Activated CD4-positive, alpha-beta T cell treated with anti-CD3 and anti-CD28 coated beads for 36 hours (primary cell): ENCODE measurements at places on chromosomes 2 and 18. TPM values are rescaled to one million over a fixed set of nuclear protein-coding genes. Genes with fewer than 3 reads are reported as not detected.
A peak's percentile ranks its signal among the peaks of the same experiment; 100 is the strongest.

Gene ACOXL
- total RNA-seq, result 0.23 TPM

Gene ANO7
- total RNA-seq, result 2.1 TPM

Gene TDRD15
- total RNA-seq, result not detected

Gene IL36A
- total RNA-seq, result not detected

Gene PLCL1
- total RNA-seq, result 1.7 TPM

Gene TNS1
- 0.88 TPM for total RNA-seq

- DNase-seq, result peak; percentile 81
Observed at GRCh38 chr18:74598350-74599001, 806 bp downstream of the ZNF407 start.

DNA sequence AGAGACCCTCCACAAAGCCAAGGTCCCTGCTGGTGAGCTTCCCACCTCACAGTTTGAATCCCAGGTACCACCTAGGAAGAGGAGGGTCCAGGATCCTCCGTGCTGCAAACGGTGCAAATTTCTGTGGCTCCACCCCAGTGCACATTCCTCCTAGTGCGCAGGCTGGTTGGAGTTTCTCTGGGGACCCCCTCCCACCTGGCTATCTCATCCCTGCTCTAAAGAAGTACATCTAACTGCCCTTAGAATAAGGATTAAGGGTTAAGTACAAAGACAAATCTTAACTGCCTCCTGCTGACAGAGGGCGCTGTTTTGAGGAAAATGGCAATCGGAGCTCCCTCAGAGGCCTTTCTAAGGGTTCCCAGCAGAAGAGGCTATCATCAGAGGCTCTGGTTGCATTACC, 109.6 kb upstream of the FSIP2 start:
- peak; percentile 25 for DNase-seq

- DNase-seq, result peak; percentile 36
Observed at GRCh38 chr2:207283356-207283755, 117.6 kb upstream of the KLF7 start.

- no peak for DNase-seq
Observed at GRCh38 chr2:12616456-12617156, 100.1 kb upstream of the TRIB2 start.

DNA sequence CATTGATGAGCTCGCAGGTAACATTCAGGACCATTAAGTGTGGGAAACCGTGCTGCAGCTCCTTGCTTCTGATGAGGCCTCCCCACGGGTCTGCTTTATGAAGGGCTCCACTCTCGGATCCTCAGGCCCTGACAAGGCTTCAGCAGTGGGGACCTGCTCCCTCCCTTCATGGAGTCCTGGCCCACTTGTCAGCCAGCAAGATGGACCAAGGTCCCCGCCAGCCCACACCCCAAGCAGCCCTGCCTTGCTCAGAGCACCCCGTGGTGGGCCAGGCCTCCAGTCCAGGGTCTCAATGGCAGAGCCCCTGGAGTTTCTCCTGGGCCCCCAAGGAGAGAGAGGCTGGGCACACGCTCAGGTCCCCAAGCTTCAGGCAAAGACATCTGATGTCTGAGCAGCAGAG, 41.5 kb downstream of the CROCC2 start:
- no peak for DNase-seq

GRCh38 chr2:230974096-230974913, 21.6 kb upstream of the SPATA3 start:
- peak; percentile 86 for DNase-seq

GRCh38 chr2:133122529-133122928, 445.7 kb downstream of the NCKAP5 start:
- no peak for DNase-seq

DNA sequence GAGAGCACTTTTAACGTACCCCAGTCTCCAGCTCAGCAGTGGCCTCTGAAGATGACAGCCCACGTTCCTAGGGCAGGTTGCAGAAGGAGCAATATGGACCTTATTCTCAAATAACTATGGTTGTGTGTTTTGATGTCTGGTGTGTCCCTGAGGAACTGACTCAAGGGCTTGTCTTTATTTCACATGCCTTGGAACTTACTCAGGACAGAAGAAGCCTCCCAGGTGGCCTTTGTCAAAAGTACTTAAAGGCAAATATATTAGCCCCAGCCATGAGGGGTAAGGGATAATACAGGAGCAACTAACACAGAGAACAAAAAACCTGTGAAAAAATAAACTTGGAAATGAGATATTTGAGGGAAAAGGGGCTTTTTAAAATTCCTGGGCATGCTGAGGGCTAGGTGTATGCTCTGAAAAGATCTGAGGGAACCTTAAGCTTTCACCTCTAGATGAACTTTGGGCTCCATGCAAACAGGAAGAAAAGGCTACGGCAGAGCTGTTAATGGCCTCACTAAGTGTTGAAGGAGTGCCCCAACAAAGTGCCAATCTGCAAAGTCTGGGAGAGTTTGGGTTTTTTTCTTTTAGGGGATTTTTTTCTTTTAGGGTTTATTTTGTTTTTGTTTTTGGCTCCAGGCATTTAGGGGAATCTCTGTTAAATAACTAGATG, 40.3 kb downstream of the SRBD1 start:
- no peak for DNase-seq

DNA sequence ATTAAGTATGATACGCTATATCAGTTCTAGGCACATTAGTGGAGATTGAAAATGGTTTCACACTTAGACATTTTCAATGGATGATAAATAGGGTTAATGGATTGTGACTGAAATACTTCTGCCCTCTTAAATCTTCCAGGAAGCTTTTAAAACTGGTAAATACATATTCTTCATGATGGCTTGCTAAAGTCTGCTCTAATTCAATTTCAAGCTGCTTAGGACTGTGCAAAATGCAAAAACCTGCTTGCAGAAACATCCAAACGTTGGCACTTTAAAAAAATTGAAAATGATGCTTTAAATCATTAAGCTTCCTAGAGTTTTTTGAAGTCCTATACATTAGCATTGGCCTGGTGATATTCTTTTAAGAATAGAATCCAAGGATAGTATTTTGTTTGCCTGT, 214.8 kb upstream of the FSHR start:
- no peak for DNase-seq

DNA sequence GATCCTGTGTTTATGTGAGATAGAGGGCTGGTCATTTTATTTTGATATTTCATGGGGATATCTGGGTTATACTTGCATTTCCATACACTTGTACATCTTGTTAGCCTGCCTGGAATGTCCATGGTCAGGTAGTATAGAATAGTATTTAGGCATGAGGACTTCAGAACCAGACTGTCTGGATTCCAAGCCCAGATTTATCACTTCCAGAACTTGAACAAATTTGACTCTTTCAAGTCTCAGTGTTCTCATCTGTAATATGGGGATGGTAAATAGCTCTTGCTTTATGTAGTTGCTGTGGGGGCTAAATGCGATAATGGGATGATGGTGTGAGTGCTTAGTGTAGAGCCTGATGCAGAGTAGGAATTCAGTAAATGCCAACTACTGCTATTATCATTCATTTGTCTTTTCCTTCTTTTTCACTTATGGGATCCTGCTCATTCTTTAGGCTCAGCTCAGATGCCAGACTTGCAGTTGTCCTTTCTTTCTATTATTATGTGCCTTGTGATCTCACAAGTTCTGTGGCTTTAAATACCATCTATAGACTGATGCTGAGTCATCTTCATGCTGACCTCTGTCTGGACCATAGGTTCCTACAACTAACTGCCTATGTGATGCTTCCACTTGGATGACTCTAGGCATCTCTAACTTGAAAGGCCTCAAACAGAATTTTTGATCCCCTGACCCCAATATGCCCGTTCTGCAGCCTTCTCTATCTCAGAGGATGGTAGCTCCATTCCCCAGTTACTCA, 67.4 kb downstream of the POLE4 start:
- DNase-seq, result no peak
